ENCODE measurements at places on chromosomes 1 and 21.

DNA sequence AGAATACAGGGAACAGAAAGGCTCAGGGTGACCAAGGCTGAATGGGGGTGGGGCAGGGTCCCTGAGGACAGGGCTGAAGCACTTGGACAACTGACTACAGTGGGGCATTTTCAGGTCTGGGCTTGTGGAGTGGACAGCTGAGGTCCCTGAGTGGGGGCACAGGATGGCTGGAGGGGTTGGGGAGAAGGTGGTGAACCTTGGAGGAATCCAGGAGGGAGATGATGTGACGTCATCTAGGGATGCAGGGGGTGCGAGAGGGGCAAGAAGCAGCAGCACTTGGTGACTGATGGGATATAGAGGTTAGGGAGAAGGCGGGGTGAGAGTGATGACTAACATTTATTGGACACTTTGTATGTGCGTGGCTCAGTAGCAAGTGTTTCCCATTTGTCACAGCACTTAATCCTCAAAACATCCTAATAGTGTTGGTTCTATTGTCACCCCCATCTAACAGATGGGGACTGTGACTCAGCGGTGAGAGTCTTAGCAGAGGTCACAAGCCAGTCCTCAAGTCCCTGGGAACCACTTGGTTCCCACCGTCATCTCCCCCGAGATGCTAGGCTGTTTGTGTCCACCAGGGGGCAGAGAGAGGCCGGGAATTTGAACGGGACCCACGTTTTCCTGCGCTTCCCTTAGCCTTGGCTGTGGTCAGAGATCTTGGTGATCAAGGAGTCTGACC, 27.9 kb upstream of the BMP8B start:
- DNase-seq, result peak; percentile 47

- no peak for DNase-seq
These were observed 39.0 kb upstream of the SYNC start for GRCh38 chr1:32741413-32742198.

GRCh38 chr1:195200772-195201171, 1407.5 kb downstream of the KCNT2 start:
- DNase-seq, result no peak

GRCh38 chr1:45123358-45123757, 83.0 kb downstream of the ZSWIM5 start:
- DNase-seq, result no peak

GRCh38 chr1:204799630-204800029, 71.0 kb upstream of the NFASC start:
- no peak for DNase-seq

GRCh38 chr21:45078371-45078770, 4.0 kb downstream of the ADARB1 start:
- no peak for DNase-seq

GRCh38 chr1:160748181-160748877, 9.3 kb downstream of the SLAMF7 start:
- no peak for DNase-seq

GRCh38 chr1:240508201-240508600, 103.8 kb downstream of the GREM2 start:
- DNase-seq, result no peak

DNA sequence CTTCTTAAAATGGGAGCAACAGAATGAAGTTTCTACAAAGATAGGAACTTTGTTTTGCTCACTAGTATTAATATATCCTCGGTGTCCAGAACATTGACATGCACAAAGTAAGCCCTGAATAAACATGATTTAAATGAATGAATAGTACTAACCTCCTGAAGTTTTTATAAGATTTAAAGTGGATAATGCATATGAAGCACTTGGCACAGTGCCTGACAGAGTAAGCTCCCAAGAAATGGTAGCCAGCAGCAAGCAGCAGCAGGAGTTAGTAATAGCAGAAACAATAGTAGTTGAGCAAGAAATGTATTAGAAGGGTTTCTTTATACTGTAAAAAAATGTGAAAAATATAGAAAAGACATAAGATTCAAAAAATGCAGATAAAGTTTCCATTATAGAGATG, 258.1 kb upstream of the C1orf87 start:
- no peak for DNase-seq

DNA sequence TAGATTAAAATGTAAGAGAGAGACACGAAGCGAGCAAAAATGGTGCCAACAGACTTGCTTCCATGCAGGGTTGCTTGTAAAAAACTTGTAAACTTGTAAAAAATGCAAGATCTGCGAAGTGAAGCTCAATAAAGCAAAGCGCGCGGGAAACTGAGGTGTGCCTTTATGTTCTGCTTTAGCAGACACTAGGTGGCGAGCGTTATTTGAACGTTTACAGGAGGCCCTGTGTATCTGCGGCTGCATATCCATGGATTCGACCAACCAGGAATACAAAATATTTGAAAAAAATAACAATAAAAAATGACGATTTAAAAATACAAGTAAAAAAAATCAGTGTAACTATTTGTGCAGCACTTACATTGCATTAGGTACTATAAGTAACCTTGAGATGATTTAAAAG, 1.5 kb downstream of the UBE2G2 start:
- DNase-seq, result peak; percentile 31

DNA sequence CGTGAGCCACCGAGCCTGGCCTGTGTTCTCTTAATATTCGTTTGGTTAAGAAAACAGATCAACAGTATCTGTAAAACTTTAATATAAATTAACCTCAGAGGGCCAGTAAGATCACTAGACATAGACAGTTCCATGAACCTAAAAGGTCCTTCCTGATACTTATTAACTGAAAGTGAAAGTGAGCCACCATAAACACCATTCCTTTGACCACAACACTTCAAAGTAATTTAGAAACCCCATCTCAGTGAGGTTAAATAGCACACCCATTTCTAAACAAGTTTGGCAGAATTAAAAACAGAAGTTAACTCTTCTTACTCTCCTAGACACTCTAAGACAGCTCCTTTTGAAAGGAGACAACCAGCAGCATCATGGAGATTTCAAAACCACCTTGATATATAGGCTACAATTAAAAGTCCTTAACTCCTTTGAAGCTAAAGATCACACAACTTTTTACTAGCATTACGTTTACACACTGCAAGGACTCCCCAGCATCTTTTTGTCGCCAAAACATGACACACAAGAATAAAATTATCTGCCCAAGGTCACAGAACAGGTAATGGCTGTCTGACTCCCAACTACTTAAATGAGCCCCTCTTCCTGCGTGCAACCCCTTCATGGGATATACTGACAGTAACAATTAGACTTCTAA, 2.2 kb downstream of the RNF19B start:
- DNase-seq, result no peak

DNA sequence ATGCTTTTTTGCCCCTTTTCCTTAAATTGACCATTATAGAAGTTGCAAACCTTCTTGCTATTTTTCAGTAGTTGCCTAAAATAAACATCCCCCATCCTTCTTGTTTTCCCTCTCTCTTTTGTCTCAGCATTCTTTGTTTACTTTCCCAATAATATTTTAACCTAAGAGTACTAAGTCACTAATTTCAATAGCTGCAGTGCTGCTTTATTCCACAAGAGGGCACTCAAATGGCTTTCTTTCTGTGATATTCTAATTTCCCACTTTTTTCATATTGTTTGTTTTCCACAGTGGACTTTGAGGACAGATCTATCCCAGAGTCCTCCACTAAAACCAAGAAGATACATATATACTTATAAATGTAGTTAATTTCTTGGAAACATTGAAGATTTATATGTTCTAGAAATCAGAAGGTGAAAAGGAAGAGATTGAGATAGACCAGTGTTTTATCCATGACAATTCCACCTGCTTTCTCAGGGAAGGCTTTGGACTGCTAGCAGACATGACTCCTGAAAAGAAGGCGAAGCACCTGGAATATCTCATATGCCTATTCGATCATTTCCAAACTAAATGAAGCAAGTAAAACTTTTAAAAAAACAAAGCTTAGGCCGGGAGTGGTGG, 104.8 kb upstream of the GRIK1 start:
- peak; percentile 20 for DNase-seq

DNA sequence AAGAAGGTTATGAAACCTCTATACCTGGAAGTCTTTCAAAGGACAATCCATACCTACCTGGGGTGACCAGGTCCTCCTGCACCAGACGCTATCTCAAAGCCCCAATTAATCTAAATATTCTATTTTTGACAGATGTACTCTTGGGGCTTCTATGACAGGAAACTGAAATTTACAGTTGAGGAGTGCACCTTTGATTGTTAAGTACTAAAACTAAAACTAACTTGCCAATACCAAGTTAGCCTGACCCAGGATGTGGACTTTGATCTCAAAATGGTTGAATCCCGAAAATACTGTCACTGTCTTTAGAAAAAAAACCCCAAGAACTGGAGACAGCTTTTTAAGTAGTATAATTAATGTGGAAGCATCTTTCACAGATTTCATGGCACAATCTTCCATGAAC, 162.4 kb downstream of the TTLL7 start:
- no peak for DNase-seq

- DNase-seq, result no peak
These were observed 253 bp downstream of the RAP1GAP start for GRCh38 chr1:21668951-21669257.

DNA sequence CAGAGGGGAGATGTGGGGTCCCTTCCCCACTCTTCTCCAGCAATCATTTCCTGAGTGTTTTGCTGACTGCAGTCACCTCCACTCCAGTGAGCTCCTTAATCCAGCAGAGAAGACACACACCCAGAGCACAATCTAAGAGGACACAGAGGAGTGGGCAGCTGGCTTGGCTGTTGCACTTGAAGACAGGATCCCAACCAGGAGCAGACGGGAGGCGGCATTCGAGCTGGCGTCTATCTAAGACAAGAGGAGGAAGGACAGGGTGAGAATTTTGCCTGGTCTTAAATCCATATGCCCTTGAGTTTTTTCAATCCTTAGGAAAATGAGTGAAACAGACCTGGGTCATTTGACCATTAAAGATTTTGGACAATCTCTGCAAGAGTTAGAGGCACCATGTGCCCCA, 56.1 kb upstream of the SIM2 start:
- no peak for DNase-seq

GRCh38 chr1:34037856-34038255, 127.2 kb downstream of the CSMD2 start:
- DNase-seq, result no peak

DNA sequence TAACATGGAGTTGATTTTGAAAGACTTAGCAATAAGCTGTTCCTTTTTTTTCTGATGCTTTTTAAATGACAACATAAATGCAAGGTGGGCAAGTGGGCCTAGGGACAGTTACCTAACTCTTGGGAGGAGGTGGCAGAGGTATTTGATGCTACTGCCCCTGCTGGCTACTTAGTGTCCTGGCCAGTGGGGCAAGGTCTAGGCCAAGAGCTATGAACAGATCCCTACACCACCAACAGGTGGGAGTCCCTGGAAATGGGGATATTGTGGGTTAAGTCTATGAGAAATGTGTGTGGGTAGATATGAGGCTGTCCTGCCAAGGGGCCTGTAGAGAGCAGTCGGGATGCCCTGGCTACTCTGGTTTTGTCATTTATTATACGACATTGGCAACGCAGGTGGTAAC, 31.3 kb upstream of the B3GALT5 start:
- DNase-seq, result no peak

DNA sequence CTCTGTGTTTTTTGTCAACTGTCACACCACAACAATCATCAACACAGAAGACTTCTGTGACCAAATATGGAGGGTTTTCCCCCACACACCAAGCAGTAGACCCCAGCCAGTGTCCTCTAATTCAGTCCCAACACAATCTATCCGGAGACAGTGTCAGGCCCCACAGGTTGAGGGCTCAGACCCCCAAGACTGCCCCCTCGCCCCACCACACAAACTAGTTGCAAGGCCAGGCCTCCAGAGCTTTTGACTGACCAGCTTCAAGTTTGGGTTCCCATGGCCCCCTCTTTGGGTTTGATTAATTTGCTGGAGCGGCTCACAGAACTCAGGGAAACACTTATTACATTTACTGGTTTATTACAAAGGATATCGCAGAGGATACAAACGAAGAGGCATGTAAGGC, 37.2 kb downstream of the NEK2 start:
- DNase-seq, result no peak

DNA sequence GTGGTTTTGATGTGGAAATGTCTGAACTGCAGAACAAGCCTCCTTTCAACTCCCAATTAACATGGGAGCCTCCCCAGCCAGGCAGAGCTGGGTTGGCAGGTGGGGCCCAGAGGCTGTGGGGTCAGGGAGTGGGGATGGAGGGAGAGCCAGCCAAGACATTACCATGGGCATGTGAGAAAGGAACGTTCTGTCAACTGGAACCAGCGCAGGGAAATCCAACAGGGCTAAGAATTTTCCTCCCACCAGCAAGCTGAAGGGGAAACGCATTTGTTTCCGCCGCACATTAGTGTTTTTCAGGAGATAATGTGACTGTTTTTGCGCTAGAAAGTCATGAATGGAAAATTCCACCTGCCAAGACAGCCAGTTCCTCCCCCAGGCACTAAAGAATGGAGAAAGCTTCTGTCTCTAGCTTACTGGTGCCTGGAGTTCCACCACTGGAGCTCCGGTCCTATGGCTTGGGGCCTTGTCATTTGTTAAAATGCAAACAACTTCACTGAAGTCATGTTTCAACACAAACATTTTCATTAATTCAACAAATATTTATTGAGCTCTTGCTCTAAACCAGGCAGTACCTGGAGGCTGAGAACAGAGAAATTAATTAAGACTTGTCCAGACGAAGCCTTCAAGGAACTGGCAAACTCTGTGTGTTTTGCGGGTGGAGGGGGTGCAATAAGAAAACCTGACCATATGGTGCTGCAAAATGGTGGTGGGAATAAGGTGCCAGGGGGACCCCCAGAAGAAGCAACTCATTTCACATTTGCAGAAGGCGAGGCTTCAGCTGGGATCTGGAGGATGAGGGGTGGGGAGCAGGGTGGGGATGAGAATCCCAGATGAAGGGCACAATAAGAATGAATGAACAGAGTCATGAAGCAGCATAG, 305.1 kb downstream of the MATN1 start:
- no peak for DNase-seq

DNA sequence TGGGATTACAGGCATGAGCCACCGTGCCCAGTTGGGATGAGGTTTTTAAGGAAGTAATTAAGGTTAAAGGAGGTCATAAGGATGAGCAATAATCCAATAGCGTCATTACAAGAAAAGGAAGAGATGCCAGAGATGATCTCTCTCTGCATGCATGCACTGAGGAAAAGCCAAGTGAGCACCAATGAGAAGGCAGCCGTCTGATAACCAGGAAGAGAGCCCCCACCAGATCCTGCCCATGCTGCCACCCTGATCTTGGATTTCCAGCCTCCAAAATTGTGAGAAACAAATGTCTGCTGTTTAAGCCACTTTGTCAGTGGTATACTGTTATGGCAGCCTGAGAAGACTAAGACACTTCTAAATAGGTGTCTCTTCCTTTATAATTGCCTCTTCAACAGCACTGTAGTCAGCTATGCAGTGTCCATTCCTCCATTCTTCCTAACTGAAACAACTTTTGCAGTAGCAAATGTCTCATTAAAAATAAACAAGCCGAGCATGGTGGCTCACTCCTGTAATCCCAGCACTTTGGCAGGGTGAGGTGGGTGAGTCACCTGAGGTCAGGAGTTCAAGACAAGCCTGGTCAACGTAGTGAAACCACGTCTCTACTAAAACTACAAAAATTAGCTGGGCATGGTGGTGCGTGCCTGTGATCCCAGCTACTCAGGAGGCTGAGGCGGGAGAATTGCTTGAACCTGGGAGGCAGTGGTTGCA, 216.2 kb upstream of the RUNX1 start:
- DNase-seq, result no peak

Measured in NCI-H460 (cell line).